ENCODE measurements at places on chromosomes 1 and 21.

- no peak for DNase-seq
These were observed 13.6 kb downstream of the DIP2A start for GRCh38 chr21:46472246-46472645.

GRCh38 chr21:28074676-28075075, 918.0 kb downstream of the LTN1 start:
- no peak for DNase-seq

- DNase-seq = no peak
These were observed 67.0 kb downstream of the NID1 start for GRCh38 chr1:235997931-235998330.

- no peak for DNase-seq
These were observed 1058.7 kb downstream of the NCAM2 start for GRCh38 chr21:22056904-22057303.

GRCh38 chr1:178528953-178529335, 16.0 kb downstream of the TEX35 start:
- no peak for DNase-seq

DNA sequence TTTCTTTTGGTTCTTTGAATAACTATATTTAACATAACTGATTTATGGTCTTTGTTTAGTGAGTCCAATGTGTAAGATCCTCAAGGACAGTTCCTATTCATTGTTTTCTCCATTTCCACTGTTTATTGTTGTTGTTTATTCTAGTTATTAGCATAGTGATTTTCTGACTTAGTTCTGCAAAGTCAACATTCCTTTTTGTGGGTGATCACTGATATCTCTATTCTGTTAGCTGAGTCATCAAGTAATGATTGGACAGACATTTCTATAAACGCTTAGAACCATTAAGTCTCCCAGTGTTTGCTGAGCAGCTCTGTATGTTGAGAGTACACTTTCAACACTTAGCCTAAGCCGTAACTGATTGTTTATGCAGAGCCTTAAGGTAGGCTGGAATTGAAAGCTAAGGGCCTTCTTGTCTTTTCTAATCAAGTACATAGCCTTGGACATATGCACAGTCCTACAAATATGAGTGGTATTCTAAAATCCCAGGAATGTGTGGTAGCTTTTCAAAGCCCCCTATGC, 87.1 kb downstream of the SLC5A9 start:
- DNase-seq = no peak

DNA sequence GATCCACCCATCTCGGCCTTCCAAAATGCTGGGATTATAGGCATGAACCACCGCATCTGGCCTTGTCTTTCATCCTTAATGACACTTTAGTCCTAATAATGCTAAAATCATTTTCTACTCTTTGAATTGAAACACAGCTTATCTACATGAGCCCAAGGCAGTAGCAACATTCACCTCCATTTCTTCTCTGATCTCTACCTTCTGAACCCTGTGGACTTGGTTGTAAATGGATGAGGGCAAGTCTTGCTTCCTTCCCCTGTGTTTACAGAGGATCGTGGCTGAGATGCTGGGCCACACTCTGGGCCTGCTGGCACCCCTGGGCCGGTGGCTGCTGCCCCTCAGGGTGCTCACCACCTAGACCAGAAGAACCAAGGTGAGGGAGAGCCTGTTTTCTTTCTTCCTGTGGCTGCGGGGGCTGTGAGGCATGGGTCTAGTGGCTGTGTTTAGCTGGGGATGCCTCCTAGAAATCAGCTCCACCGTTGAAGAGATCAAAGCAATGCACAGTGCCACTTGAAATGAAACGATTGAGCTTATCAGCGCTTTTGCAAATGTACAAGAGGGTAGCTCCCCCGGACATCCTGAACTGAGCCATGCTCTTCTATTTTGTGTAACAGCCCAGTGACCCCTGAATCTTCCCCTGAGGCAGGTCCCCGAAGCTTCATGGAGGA, 32.2 kb upstream of the LGALS8 start:
- DNase-seq = no peak
